HFFc6 (cell line): ENCODE measurements at places on chromosomes 4 and X. TPM values are rescaled to one million over a fixed set of nuclear protein-coding genes. Genes with fewer than 3 reads are reported as not detected.

DNA sequence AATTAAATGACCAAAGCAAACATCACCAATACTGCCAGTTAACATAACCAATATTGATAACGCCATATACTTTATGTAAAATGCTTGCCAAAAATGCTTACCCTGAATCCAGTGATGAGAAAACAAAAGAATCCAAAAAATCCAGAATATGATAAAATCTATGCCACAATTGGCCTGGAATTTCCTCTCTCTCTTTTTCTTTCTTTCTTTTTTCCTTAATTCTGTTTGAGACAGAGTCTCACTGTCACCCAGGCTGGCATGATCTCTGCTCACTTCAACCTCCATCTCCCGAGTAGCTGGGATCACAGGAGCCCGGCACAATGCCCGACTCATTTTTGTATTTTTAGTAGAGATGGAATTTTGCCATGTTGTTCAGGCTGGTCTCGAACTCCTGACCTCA lies 9.8 kb upstream of the SLC7A11 start:
- DNase-seq = no peak

DNA sequence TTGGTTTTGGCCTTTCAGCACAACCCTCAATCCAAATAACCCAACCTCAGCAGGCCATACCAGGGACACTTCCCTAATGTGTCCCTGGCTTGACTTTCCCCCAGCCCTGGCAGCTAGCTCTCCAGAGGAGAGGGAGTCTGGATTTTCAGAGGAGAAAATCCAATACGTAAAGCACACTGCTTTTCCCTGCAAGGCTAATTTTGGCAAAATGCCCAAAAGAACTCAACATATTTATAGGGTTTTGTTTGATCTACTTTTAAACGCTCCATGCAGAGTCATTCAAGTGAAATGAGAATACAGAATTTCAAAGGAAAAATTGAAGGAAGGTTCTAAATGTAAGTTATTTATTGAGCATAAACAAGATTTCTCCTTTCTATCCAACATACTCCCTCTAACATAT lies 167.2 kb downstream of the SH3KBP1 start:
- no peak for DNase-seq

- DNase-seq = no peak
These were observed 1.2 kb downstream of the NLGN4X start for GRCh38 chrX:6227453-6227835.

DNA sequence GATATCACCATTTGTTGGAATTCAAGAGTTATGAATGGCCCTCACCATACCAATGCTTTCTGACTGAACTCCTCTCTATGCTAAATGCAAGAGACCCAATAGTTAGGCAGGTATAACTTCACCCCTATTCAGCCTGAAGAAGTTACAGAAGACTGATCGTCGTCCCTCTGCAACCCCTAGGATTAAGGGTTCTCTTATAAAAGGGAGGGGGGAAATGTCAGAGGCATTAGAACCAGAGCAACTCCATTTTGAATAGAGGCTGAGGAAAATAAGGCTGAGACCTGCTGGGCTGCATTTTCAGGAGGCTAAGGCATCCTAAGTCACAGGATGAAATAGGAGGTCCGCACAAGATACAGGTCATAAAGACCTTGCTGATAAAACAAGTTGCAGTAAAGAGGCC lies 494.3 kb downstream of the SPRY1 start:
- no peak for DNase-seq

GRCh38 chrX:68114573-68115129 lies 318.6 kb downstream of the OPHN1 start:
- DNase-seq = peak; percentile 31

DNA sequence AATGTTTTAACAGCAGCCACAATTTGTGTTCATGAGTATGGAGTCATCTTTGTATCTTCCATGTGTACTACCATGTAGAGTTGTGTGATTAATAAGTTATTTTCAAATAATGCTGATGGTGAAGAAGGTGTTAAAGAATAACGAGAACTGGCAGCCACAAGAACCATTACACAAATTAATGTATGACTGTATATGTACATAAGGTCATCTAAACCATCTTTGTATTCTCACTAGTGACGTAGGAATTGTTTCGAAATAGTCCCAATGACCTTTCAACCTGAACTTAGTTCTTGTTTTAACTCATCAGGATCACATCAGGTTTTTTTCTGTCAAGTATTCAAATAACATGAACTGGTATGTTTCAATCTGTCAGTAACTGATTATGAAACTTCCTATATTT lies 48.3 kb upstream of the NOCT start:
- no peak for DNase-seq

The FGD1 gene
- total RNA-seq = 15.7 to 17.9 TPM (median 16.0 TPM) in 3 replicates
